Common myeloid progenitor, CD34-positive (primary cell): ENCODE measurements at places on chromosomes 16 and 17.

- DNase-seq = no peak
Measured at GRCh38 chr17:1931844-1932579, 93.1 kb downstream of the RTN4RL1 start.

- peak; percentile 50 for DNase-seq
Measured at GRCh38 chr17:79294459-79295071, 219.9 kb downstream of the ENGASE start.

DNA sequence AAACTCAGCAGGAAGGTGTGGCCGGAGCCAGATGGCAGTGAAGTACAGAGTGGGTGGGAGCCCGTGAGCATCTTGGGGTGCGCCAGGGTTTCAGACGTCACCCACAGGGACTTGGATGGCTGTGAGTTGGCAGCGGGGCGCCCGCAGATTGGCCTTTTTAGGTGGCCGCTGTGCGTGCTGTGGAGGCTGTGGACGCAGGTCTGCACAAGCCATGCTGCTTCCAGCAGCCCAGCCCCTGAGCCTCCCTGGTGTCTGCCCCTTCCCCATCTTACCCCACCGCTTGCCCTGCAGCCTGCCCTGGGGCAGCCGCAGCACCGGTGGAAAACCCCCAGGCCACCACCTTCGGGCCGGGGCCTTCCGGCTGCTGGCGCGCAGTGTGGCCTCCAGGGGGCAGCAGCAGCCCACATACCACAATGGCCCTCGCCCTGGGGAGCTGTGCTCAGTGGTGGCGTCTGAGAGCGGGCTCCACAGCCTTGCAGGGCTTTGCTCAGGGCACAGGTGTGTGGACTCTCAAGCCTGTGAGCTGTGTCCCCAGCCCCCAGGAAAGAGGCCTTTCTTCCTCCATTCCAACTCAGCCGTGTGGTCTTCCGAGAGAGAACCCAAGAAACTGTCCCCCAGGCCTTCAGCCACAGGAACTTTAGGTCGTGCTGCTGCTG is 11.8 kb downstream of the ENDOV start:
- peak; percentile 67 for DNase-seq

DNA sequence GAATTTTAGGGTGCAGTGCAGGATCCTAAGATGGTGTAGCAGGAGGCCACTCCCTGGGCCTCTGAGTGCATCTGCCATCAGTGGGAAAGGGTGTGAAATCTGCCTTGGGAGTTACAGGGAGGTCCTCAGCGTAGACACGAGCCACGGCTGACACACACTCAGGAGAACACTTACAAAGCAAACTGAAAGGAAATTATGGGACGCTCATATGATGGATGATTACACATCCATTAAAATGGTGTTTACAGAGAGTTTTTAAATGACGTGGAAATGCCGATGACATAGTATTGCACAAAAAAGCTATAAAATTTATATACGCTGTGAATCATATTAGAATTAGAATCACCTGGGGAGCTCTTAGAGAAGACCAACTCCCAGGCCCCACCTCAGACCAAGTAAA is 175.2 kb downstream of the CCDC182 start:
- DNase-seq = no peak

DNA sequence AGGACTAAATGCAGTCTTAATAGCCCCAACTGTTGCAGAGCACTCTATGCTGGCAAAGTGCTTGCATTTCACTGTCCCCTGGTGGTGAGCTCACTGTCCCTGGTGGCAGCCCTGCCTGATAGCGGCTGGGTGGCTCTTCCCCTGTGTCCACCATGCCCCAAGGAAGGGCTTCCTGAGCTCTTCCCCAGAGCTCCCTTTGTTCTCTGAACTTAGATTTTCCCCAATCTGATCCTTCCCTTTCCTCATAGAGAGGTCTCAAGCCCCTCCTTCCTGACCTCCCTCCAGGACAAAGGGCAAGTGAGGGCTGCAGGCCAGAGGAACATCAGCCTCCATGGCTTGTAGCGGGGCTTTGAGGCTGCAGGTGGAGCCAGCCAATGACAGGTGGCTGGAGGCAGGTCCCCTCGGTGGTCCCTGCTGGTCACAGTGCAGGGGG is 17.0 kb downstream of the BEAN1 start:
- DNase-seq = no peak

DNA sequence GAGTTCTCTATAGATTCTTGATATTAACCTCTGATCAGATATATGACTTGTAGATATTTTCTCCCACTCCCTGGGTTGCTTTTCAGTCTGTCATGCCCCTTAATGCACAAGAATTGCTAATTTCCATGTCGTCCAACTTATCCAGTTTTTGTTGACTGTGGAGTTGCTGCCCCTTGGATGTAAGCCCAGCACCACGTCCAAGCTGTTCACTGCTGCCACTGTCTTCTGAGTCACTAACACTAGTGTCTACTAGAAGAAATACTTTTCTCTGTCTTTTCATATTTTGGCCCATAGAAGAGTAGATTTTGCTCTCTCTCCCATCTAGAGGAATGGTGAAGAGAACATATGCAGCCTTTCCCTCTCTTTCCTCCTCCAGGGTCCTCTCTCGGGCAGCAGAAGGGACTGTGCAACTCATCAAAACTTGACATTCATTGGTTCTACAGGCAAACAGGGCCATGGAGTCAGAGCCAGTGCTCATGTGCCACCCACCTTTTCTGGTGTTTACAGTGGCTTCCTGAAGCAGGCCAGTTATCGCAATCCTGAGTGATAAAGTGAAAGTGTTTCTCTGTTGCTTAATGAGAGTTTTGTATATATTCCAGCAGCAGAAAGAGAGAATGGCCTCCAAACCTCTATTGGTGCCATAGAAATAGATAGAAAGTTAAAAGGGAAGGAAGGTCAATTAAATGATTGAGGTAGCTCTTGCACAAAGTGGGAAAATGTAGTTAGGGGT is 22.6 kb upstream of the PMP22 start:
- no peak for DNase-seq

GRCh38 chr17:68346448-68346847 is 55.2 kb downstream of the ARSG start:
- peak; percentile 89 for DNase-seq

DNA sequence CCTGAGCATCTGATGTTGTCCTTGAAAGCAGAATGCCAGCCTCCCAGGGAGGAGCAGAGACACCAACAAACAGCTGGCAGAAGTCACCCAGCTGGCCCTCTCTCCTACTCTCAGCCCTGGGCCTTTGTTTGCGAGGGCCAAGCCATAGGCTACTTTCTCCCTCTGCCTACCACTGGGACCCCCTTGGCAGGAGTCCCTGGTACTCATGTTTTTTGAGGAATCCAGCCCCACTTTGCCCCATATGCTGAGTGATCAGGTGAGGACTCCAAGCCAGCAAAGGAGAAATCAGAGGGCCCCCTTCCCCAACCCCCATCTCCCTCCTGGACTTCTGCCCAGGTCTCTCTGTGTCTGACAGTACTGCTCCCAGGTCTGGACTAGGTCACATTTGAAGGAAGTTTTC is 121.9 kb downstream of the USP31 start:
- DNase-seq = no peak

DNA sequence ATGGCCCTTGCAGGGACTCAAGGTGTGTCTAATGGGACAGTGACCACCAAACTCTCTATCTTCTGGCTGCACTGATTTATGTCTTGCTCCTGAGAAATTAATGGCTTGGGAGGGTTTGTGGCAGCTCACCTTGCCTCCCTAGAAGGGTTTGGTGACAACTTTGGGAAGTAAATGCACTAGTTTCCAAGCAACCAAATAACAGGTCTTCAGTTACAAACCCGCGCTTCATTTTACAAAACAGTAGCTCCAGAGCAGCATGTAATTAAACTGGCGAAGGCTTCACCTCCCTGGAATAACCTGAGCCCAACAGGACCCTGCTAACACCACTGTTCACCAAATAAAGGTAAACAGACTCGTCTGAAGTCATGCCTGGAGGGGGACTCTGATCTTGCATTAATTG is 318.3 kb downstream of the SLC39A11 start:
- DNase-seq = no peak

DNA sequence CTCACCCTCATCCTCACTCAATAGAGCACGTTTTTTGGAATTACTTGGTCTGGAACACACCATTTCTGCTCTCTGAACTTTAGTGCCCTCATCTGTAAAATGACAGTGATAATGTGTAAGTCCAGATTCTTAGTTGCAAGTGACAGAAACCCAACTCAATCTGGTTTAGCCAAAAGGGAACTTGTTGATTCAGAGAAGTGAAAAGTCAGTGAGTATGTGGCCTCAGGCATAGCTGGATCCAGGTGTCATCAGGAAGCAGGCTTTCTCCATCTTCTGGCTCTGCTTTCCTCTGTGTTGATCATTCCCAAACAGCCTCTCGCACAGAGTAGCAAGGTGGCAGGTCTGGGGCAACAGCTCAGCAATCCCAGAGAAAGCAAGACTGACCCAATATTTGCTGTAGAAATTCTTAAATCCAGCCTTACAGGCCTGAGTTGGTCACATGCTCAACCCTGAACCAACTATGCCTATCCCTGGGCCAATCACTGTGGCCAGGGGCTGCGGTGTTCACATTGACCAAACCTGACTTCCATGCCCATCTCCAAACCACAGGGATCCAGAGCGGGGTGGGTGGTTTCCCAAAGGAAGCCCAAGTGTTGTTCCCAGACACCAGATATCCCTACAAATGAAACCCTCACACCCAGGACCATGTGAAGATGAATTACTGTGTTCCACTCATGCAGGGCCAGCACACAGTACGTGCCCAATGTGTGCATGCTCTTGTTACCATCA is 23.3 kb upstream of the ALKBH5 start:
- no peak for DNase-seq

- no peak for DNase-seq
Measured at GRCh38 chr16:3859889-3860288, 20.6 kb downstream of the CREBBP start.

DNA sequence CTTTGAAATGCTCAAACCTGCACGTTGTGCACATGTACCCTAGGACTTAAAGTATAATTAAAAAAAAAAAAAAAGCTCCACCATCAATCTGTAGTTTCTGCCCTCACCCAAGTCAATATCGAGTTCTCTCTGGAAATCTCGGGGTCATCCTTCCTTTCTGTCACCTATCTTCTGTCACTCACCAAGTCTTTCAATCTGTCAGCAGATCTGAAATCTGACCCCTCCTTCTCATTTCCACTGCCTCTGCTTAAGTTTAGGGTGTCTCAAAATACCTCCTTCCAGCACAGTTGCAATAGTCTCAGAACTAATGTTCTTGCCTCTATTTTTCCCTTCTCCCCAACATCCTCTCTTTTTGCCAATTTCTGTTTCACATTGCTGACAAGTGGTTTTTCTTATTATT is 32.3 kb downstream of the FTO start:
- no peak for DNase-seq

DNA sequence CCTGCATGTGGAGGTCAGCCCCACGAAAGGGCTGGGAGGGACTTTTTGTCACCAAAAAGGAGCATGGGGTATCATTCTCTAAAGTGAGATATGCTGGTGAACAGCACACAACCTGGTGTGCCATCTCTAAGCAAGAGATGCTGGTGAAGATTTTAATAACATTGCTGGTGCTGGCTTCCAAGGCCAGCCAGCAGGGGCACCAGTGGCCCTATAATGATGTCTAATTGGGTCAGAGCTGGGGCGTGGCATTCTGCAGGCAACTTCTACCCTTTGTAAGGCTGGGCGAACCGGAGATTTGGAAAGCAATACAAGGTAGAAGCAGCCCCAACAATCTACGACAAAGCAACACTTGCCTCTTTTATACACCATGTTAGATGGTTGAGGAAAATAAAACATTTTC is 16.8 kb downstream of the SDR42E1 start:
- no peak for DNase-seq

DNA sequence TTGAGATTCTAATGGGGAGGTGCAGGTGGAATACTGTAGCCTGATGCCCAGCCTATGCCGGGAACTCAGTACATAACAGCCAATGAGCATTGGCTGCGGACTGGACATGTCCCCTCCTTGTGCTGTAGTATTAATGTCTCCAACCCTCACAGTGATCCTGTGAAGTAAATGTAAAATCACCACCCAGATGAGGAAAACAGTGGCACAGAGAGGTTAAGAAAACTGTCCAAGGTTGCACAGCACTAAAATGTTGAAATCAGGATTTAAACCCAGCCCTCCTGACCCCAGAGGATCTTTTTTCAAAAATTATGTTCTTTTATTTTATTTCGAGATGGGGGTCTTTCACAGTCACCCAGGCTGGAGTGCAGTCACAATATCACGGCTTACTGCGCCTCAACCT is 7.9 kb downstream of the NLRC5 start:
- no peak for DNase-seq

GRCh38 chr16:89445166-89445565 is 45.2 kb downstream of the ANKRD11 start:
- no peak for DNase-seq

- DNase-seq = no peak
Measured at GRCh38 chr17:70687421-70687820, 518.1 kb downstream of the KCNJ2 start.

- no peak for DNase-seq
Measured at GRCh38 chr17:8697323-8697741, 47.3 kb downstream of the CCDC42 start.

DNA sequence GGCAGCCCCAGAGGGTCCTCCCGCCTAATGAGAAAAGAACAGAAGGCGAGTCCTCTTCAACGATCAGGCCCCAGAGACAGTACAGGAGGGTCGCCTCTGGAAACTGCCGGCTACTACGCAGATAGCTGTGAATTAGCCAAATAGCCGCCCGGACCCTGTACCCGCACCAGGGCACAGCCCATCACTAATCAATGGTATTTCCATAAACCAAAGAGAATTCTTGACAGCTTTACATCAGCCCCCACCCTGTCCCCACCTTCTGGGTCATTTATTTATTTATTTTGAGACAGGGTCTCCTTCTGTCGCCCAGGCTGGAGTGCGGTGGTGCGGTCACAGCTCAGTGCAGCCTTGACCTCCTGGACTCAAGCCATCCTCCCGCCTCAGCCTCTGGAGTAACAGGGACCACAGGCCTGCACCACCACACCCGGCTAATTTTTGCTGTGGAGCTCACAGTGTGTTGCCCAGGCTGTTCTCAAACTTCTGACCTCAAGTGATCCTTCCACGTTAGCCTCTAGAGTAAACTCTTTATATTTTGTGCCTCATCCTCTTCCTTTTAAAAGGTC is 805 bp upstream of the CLCN7 start:
- no peak for DNase-seq

DNA sequence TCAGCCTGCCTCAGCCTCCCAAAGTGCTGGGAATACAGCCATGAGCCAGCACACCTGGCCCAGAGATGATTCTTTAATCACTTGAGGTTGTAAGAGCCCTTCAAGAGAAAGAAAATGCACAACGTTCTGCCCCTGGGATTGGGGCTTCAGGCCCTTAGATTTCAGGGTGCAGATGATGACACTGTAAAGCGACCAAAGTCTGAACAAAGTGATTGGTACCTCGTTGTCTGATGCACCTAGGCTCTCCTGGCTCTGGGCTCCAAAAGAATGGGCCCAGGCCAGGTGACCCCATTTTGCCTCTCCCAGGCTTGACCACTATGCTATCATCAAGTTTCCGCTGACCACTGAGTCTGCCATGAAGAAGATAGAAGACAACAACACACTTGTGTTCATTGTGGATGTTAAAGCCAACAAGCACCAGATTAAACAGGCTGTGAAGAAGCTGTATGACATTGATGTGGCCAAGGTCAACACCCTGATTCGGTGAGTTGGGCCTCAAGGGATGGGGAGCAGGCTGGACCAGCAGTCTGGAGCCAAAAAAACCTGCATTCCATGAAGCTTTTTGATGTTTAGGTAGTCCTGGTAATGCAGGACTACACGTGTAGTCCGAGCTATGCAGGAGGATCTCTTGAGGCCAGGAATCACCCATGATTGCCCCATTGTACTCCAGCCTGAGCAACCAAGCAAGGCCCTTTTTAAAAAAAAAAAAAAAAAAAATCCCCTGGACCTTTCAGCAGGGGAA is 2.8 kb downstream of the RPL23A start:
- no peak for DNase-seq

- DNase-seq = no peak
Measured at GRCh38 chr16:81242977-81243618, 4.6 kb downstream of the BCO1 start.
